WTC11 (cell line): ENCODE measurements at places on chromosomes 3 and 15.

DNA sequence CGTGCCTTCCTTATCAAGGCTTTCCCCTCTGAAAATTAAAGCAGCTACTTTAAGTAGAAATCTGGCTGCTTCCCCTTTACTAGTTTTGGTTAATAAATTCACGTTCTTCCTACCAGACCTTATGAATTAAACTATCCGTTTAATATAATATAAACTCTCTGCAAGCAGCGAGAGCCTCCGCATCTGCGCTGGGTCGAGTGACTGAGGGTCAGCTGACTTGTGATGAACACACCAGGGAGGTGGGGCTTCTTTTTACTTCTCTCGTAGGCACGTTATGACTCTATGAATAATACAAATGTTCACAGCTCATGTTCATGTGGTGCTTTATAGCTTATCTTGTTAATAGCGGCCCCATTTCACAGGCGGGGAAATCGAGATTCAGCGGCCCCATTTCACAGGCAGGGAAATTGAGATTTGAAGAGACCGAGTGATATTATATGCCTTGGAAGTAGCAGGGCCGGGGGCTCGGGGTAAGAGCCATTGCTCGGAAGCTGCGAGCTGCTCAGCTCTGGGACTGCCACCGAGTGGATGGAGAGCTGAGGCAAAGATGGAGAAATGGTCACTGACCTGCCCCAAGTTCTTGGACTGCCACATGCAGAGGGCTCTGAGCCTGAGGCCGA lies 8.3 kb downstream of the MUC4 start:
- no peak for DNase-seq

GRCh38 chr3:111324151-111324550 lies 217.8 kb upstream of the CD96 start:
- no peak for DNase-seq

DNA sequence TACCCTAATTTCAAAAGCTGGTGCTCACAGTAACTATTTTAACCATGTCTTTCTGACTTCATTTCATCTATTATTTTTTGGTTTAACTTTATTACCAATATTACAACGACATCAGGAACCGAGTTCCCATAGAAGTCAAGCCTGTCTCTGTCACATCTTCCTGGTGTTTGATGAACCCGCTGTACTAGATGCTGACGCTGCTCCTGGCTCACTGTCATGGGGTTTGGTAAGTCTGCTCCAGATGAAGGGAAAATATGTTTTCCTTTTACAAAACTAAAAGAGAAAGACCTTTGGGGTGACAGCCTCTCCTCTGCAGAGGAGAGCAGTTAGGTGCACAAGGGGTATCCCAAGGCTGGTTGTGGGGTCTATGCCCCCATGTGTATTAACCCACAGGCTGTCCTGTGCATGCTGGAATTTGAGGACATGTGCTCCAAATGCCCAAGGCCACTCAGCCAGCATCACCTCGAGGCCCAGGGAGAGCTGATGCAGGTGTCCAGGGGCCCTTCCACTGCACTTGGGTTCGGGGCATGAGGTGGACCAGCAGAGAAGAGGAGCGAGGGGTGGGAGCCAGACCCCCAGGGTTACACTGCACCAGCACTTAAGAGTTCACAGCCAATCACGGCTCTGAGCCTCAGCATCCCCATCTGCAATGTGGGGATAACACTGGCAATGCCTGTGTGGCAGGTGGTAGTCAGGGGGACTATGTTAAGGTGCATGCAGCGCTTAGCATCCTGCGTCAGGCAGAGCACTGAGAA lies 62.2 kb downstream of the ATP10A start:
- no peak for DNase-seq

- DNase-seq, result no peak
Measured at GRCh38 chr15:47768735-47769134, 51.4 kb downstream of the SEMA6D start.

- no peak for DNase-seq
Measured at GRCh38 chr3:67048715-67049074, 50.6 kb downstream of the KBTBD8 start.

GRCh38 chr3:82618594-82618993 lies 857.1 kb upstream of the GBE1 start:
- no peak for DNase-seq

DNA sequence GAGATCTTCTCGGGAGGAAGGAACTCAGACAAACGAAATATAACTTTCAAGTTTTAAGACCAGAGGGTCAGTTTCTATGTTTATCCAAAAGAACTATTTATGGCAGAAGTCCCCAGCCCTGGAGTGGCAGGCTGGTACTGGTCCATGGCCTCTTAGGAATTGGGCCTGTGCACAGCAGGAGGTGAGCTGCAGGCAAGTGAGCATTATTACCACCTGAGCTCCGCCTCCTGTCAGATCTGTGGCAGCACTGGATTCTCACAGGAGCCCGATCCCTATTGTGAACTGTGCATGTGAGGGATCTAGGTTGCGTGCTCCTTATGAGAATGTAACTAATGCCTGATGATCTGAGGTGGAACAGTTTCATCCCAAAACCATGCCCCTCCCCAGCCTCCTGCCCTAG lies 14.3 kb upstream of the HPS3 start:
- DNase-seq, result no peak

DNA sequence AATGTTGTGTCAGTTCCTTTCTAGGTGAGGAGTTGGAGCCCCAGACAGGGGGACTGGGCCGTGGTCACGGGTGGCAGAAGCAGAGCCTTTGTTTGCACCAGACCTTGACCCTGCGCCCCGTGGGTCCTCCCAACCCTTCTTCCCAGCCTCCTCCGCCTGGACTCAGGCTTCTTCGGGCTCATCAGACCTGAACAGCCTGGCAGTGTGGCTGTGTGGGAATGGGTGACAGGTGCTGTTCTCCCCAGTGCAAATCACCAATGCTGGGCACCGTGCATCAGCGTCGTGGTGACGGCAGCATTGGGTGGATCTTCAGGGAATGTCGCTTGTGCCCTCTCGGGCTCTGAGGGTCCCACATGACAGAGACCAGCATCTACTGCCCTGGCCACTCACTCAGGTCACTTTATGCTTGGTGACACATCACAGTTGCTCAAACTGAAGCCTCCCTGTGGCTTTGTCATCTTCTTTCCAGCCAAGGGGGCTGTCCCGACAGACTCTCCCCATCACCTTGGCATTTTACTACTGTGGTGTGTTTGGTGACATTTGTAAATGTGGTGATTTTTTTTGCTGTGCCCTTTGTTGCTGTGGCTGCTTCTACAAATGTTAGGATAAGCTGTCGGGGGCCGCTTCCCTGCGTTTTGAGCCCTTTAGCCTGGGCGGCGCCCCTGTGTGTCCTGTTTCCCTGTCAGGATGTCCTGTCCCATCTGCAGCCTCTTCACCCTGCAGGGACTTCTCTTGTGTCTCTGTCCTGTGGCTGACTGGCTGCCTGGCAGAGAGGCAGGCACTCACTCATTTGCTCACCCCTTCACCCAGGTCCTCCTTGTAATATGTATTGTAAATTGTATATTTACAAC lies 14.5 kb downstream of the APBA2 start:
- no peak for DNase-seq

DNA sequence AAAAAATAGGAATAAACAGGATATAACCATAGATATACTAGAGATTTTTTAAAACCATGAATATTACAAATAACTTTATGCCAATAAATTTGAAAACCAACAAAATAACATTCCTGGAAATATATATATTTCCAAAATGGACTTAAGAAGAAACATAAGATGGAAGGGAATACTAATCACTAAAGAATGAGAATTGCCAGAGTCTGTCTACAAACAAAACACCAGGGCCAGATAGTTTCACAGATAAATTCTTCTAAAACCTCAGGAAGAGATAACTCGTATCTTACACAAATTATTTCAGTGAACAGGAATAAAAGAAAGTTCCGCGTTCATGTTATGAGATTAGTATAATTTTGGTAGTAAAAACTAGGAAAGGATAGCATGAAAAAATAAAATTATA lies 107.3 kb downstream of the HERC1 start:
- no peak for DNase-seq

- no peak for DNase-seq
Measured at GRCh38 chr3:46979958-46980497, 562 bp downstream of the NBEAL2 start.

GRCh38 chr3:51591231-51591630 lies 52.7 kb downstream of the RAD54L2 start:
- no peak for DNase-seq

DNA sequence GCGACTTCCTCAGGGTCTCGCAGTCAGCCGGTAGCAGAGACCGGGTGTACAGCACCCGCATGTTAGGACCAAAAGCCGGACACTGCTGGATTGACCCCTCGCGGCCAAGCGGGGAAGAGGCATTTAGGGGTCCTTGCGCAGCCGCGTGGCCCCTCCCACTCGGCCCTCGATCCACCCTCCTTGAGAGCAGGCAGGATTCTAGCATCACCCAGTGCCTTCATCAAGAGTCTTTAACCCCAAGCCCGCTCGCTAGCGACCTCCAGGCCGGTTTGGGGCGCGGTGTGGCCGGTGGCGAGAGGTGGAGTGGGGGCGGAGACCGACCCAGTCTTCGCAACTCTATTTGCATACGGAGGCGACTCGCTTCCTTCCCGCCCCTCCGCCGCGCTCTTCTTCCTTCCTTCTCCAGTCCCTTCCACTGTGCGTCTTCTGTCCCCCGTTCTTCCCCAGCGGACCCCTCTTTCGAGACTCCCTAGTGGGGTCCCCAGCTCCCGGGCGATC lies at the start of gene ST6GAL1:
ST6GAL1 (plus strand) TSS at position 384 of the 498 bp plus-strand sequence. CDS start 112,178 bp downstream, outside the sequence.
- peak; percentile 89 for DNase-seq

DNA sequence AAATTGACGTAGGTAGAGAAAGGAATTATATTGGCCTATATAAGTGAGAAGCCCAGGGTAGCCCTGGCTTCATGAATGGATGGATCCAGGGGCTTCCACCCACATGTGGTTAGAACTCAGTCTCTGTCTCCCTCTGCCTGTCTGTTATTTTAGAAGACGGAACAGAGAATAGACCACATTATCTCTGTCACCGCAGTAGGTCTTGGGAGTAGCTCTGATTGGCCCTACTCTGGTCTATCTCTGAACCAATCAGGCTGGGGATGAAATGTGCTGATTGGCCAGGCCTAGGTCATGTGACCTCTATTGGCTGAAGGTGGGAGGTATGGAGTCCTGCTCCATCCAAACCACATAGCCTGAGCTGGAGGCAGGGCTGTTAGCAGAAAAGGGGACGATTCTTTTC lies 143.0 kb upstream of the PRR23C start:
- no peak for DNase-seq

GRCh38 chr3:187504435-187504834 lies 136.2 kb downstream of the RTP4 start:
- no peak for DNase-seq

DNA sequence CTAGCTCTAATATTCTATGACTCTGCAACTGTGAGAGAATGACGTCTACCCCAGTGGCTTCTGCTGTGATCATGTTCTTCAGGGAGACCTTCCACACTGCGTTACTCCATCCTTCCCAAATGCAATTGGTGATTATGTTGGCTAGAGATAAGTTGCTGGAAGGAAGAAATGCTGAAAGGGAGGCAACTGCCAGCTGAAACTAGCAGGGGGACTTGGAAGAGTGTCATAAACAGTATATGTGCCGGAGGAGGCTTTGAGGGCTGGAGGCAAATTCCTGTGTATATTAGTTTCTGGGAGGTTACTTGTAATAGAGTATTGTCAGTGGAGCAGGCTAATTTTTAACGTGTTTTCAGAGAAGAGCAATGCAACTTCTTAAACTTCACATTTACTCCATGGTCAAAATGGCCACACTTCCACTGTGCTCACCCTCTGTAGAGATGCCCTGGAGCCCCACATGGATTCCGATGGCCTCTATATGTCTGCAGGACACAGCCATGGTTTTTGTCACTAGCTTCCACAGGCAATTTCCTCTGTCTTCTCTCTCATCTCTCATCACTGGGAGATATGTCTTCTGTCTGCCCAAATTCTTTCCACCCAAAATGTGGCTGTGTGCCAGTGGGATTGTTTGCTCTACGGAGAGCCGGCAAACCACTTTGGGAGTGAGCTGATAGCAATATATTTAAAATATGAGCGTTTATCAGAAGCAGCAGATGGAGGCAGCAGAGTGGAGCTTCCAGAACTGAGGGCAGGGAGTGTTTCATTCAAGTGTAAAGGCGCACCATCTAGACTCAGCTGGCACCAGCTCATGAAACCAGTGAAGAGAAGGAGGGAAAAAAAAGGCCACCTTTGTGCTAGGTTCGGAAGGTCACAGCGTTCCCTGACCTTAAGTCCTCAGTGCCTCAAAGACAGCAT lies 13.3 kb upstream of the CD47 start:
- no peak for DNase-seq

DNA sequence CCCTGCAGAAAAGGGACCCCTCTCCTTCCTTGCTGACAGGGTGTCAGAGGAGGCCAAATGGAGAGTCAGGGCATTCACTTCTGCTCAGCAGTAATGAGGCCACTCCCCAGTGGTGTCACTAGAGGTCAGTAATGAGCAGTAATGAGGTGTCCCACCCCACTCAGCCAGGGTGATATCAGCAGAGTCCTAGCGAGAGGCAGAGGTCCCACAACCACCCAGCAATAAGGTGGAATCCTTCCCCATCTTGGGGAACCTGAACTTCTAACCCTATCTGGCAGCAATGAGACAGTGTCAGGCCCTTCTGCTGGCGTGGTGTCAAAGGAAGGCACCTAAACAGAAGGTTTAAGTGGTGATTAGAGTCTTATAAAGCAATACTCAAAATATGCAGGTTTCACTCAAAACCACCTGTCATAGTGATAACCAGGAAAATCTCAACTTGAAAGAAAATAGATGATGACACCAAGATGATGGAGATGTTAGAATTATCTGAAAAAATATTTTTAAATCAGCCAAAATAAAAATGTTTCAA lies 12.9 kb downstream of the OCA2 start:
- DNase-seq, result peak; percentile 71

DNA sequence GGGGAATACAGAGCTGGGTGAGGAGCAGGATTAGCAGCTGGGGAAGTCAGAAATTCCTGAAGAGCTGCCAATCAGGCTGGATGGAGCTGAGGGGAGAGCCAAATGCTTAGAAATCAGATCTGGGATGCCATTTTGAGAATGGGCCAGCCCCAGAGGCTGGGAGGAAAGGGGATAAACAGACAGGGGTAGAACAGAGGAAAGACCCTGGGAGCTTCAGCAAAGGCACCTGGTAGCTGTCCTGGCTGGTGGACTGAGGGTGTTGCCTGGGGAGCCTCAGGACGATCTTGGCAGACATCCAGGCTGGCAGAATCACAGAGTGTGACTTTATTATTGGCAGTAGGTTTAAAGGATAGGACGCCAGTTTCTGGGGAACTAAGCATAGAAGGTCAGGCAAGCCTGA lies 97.8 kb downstream of the SQOR start:
- no peak for DNase-seq

DNA sequence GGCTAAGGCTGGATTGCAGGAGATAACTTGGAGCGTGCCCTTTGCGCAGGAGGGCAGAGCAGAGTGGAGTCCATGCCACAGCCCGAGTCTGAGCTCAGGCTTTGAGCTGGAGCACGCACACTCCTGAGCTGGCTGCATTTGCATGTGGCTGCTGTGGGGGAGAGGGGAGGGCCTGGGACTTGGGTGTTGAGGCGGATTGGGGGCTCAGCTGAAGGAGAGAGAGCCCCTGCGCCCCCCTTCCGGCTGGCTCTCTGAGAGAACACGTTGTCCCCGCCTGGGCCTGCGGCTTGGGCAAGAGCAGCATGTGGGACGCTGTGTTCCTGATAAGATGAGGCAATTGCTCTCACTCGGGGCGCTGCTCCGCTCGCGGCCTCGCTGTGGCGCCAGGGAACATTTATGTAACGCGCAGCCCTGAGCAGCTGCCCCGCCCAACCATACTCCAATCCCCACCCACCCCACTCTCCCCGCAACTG lies 39.1 kb downstream of the KLF13 start:
- DNase-seq, result peak; percentile 78

GRCh38 chr15:78315686-78316282 lies 16.4 kb upstream of the SKIC8 start:
- peak; percentile 75 for DNase-seq

GRCh38 chr3:56812754-56813652 lies 11.3 kb upstream of the ARHGEF3 start:
- no peak for DNase-seq

- no peak for DNase-seq
Measured at GRCh38 chr3:168883145-168883544, 780.4 kb downstream of the MECOM start.
